NCI-H748 treated with DMSO at 0.1 percent for 48 hours (cell line): ENCODE measurements at places on chromosomes 16 and 17.

DNA sequence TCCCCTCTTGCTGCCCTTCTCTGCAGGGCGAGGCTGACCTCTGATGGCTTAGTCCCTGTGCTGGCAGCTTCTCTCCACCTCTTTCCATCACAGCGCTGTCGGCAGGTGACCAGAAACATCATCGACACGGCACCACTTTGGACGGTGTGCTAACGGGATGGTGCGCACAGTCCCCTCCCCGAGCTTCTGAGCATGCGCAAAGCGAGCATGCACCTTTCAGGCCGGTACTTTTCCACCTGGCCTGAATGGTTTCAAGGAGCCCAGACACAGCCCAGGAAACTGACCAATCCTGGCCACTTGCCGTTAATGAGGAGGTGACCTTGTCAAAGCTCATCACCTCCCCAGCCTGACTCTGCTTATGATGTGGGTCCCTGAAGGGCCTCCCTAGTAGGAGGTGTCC is 54.8 kb downstream of the MGAT5B start:
- no peak for DNase-seq

DNA sequence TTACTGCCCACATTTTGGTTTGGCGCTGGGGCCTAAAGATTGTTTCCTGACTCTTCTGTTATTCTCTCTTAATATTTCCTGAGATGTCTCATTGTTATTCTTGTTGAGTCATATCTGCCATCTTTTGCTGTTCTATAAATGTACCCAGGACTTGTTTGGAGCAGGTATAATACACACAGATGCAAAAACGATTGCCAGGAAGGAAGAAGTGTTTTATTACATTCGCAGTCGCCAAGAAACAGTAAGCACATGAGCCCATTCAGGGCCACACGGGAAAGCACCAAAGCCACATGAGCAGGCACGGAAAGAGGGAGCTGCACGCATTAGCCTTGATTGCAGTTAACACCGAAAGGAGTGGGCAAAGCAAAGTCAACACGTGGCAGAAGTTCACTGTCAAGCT is 70.2 kb downstream of the ARHGAP44 start:
- no peak for DNase-seq

DNA sequence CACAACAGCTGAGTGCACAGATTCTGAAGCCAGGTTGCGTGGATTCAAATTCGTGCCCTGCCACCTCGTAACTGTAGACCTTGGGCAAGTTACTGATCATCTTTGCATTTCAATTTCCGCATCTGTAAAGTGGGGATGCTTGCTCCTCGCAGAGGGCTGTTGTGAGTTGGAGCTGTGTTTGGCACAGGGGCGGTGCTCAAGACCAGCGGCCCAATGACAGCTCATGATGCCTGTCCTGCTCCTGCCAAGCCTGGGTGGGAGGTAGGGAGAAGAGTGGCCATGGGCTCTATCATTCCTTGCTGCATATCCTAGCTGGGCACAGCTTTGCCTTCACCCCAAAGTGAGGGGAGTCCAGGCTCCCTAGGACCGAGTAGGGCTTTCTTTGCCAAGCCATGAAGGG is 12.6 kb downstream of the NXPH3 start:
- no peak for DNase-seq

DNA sequence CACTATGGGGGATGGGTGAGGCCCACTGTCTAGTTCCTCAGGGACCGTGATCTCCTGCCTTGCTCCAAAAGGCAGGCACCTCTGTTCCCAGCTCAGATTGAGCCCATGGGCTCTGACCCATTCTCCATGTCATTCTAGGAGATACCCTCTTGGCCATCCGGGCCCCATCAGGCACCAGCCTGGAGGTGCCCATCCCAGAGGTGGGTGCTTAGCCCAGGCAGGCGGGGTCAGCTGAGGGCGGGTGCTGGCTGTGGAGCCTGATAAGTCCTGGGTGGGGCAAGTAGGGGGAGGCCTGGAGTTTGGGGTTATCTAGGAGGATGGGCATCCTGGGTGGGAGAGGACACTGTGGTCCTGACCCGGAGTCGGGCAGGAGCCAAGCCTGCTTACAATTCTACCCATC is 2.3 kb downstream of the E2F4 start:
- DNase-seq, result no peak

DNA sequence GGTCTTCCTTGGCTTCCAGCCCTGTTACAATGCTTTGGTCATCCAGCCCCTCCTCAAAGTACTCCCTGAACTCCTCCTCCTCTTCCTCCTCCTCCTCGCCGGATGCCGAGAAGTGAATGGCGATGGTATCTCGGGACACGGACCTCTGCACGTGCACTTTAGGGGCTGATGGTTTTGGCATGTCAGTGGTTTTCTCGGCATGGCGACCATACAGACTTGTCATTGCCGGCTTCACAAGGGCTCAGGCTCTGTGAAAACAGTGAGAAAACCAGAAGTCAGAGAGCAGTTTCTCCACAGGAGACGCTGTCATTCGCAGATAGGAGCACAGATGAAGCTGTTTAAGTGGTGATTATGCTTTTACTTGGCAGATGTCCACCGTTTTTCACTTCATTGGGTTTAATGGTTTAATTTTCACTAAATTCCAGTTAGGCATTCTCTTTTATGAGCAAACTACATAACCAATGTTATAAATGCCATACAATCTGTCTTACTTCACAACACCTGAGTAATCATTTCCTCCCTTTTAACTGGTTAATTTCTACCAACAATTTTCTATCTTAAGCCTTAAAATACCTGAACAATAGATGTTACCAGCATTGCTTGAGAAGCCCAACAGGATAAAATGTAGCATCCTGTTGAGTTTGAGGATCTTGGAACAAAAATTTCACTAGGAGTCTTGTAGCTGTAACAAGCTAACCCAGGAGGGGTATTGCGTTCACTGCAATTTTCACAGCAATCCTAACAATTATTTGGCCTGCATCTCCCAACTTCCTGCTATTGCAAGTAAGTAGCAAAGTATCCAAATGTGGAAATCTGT is 48.9 kb downstream of the TEX2 start:
- DNase-seq, result no peak

DNA sequence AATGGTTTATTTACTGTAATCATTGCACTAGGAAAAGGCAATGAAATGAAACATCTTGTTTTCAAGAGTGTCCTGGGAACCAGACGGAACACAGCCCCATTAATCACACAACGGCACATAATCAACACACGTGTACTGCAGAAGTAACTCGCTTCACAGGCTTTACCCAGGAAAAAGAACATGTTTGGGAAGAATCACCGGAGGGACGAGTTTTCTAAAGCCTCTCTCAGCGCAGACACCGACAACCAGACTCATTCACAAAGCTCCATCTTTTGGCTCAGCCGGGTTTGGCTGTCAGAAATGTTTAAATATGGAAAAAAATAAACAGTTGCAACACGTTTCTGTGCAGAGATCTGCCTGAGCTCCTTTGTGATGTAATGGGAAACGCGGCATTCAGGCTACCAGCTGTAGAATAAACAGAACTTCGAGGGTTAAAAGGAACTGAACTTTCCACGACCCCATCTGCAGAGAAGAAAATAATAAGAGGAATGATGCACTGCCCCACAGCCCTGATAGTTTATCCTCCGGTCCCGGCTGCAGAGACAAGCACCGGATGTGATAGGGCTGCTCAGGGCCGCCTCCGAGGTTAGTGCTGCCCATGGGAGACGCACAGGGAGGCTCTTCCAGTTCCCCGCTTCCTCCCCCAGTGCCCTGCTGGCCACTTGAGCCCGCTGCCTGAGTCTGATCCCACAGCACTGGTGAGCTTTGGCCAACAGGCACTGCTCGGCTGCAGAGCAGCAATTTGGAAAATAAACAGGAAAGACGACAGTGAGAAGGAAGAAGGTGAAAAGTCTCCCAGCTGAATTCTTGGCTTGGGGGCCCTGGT is 119.8 kb downstream of the HIC1 start:
- DNase-seq, result no peak

GRCh38 chr17:74601944-74602572 is 10.0 kb upstream of the CD300LD start:
- no peak for DNase-seq

DNA sequence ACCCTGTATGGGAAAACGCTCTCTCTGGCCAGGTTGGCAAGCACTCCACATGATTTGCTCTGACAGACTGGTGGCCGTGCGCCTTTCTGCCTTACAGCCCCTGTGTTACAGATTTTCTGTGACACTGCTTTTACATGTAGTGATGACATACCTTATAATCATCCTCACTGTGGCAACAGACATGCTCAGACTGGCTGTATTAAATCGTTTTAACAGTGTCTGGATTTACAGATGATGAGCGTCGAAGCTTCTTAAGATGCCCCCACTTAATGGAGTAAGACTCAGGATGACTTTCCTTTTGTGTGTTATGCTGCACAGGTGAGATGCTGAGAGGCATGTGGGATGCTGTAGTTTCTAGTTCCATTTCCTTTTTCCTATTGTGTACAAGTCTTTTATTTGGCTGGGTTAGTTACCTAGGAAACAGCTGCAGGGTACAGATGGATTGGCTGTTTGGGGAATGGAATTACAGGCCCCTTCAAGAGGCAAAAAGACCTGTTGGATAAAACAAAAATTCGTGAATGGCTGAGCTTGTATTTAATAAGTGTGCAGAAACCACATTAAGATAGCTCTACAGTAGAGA is 20.9 kb upstream of the VWA3A start:
- no peak for DNase-seq
